ENCODE measurements at places on chromosomes 3 and 15.

DNA sequence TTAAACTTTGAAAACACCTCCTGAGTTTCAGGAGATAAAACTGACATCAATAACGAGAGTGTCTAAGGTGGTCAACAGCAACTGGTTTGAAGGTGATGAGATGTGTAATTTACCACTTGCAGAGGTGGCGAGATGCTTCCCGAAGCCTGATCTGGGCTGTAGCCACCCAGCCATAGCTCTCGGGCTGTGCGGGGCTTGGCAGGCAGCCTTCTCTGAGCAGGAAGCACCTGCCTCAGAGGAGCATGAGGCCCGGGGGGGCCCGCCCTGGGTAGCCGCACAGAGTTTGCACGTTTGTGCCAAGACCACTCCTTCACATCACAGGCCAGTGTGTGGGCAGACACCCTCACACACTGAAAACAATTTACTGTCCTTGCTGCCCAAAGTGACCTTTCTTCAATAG is 220.3 kb downstream of the CACNA2D3 start:
- no peak for ATAC-seq

DNA sequence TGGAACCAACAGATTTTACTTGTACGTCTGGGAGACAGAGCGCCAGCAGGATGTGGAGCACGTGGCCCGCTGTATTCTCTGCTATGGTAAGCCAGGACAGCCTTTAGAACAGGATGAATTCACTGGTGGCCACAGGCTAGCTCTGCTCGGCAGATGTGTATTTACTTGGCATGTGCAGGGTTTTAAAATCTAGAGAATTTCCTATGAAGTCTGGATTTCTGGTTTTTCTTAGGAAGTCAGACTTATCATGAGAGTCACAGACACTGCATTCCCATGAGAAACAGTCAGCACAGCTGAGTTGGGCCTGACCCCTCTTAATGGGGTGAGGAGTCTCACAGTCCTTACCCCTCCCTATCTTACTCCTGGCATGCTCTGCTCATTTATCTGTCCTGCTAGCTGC is 84.6 kb upstream of the COL6A5 start:
- ATAC-seq: no peak

- no peak for ATAC-seq
These were observed 3.0 kb downstream of the DUOXA1 start for GRCh38 chr15:45126535-45127158.

DNA sequence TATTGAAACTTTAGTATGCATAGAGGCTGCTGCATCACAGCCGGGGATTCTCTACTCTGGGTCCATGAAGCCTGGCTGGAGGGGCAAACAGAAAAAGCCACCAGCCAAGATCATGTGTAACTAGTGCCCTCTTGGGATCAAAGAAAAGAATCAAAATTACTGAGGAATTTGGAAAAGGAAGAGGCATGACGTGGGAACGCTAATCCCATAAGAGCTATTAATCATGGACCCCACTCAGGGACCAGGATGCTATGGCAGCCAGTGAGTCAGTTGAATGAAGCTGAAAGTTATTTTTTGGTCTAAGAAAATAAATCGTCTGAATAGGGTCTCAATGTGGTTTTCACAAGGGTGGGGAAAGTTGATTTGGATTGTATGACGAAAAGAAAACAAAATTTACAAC is 1165.1 kb downstream of the ROBO2 start:
- ATAC-seq: no peak

DNA sequence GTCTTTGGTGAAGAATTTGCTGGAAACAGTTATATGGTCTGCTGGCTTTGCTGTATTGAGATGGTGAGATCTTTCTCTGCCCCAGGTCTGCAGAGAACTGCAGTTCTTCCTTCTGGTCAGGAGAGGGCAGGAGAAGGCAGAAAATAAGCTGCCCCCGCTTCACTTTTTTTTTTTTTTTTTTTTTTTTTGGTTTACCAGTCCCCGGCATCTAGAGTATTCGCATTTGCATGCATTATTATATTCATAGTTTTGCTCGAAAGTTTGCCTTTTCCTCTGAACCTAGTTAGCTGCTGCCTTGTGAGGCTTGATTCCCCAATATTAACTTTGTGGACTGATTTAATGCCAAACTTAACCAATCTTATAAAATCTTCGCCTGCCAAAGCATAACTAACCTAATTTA is 10.6 kb upstream of the PARL start:
- peak; percentile 57 for ATAC-seq

DNA sequence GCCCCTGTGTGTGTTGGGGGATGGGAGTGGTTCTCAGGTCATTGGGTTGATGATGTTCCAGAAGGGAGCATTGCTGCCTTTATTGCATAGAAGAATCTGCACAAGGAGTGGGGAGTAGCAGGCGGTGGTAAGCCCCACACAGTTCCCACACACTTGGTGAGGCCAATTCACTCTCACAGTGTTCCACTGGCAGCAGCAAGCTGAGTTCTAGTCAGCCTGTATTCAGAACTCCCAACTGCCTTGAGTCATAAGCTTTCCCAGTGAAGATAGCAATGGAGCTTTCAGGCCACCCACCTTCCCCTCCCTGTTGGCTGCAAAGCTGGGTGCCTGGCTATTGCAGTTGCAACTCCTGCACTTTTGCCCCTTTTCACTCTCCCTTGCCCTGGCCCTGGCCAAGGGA is 181.1 kb upstream of the RBMS3 start:
- ATAC-seq: no peak

- ATAC-seq: no peak
These were observed 66.7 kb downstream of the SLC24A1 start for GRCh38 chr15:65688462-65688861.

GRCh38 chr3:52061121-52061910 is 4.9 kb upstream of the DUSP7 start:
- no peak for ATAC-seq

- ATAC-seq: no peak
These were observed 51.5 kb downstream of the TGFBR2 start for GRCh38 chr3:30657914-30658313.

- ATAC-seq: no peak
These were observed 53.8 kb downstream of the LRRK1 start for GRCh38 chr15:100972975-100973350.

DNA sequence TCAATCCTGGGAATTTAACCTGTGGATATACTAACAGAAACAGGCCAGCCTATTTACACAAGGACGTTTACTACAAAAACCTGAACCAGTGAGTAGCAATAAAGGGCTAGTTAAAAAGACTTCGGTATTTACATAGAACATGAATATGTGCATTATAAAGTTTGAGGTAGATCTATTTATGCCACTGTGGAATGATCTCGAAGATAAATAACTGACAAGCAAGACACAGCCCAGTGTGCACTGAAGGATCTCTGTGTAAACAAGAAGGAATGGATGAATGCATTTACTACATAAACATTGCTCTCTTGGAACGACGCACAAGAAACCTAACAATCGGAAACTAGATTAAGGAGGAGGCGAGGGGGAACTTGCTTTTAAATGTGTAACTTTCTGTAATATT is 132.0 kb upstream of the NSMCE3 start:
- no peak for ATAC-seq

DNA sequence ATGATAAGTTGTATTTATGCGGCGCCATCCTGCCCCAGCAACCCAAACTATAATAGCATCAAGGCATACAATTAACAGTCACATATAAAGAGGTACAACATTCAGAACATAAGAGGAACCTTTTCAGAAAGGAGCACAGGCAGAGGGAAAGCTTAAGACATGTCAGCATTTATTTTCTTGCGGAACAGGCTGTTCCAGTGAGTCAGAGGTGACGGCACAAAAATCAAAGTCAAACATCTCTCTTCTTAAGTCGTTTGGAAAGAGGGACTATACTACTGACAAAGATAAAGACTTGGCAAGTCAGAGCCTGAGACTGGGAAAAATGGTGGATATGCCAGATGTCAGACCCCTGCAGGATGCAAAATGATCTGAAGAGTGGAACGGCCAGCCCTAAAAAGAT is 128.4 kb downstream of the CTNNB1 start:
- ATAC-seq: no peak

DNA sequence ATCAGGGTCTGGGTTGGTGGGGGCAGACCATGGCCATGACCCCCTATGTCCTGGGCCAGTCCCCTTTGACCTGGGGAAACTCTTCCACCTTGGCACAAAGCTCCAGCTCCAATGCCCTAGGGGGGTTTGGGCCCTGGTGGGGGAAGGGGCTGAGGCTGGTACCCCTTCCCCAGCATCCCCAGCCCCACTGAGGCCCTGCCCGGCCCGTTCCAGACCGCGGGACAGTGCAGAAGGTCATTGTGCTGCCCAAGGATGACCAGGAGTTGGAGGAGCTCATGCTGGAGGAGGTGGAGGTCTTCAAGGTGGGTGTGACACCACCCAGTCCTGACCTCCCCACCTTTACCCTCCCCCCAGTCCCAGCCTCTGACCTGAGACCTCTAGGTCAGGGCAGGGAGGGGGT is 6.2 kb upstream of the GNAT1 start:
- no peak for ATAC-seq

DNA sequence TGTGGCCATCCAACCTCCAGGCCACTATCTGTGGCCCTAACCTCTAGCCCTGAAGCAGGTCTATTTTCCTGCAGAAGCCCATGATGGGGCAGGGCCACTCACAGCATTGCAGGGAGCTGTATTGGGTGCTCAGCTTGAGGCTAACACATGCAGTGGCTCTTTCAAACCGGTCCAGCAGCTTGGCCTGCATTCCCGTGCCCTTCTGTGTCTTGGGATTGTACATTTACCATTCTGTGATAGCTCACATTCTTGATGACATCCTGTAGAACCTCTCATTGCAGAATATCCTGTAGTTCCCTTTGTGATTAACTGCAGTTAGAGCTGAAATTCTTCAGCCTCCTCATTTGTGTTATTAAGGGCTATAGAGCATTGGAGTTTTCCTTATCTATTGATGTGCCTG is 60.8 kb upstream of the ANKRD34C start:
- ATAC-seq: no peak

DNA sequence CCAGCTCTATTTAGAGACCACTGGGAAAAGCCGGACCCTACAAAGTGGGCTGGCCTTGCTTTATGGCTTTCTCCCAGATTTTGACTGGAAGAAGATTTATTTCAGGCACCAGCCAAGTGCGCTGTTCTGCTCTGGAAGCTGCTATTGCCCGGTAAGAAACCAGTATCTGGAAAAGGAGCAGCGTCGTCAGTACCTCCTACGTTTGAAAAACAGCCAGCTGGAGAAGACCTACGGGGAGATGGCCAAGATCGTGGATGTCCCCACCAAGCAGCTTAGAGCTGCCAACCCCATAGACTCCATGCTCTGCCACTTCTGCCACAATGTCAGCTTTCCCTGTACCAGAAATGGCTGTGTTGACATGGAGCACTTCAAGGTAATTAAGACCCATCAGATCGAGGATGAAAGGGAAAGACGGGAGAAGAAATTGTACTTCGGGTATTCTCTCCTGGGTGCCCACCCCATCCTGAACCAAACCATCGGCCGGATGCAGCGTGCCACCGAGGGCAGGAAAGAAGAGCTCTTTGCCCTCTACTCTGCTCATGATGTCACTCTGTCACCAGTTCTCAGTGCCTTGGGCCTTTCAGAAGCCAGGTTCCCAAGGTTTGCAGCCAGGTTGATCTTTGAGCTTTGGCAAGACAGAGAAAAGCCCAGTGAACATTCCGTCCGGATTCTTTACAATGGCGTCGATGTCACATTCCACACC is 60.9 kb downstream of the PXYLP1 start:
- ATAC-seq: no peak

DNA sequence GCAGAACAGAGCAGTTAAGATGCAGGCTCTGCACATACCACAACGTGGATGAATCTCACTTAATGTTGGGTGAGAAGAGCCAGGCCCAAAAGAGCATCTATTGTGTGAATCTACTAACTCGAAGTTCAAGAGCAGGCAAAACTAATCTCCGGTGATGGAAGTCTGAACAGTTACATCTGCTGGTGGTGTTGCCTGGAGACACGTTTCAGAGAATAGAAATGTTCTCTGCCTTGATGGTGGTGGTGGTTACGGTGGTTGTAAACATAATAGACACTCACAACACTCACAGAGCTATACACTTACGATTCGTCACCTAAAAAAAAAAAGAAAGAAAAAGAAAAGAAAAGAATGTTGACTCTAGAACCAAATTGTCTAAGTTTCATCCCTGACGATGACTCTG is 86.8 kb downstream of the LIPC start:
- ATAC-seq: no peak

GRCh38 chr3:193552923-193553322 is 1.8 kb downstream of the ATP13A4 start:
- no peak for ATAC-seq

GRCh38 chr3:73451301-73451944 is 173.3 kb downstream of the PDZRN3 start:
- ATAC-seq: no peak

DNA sequence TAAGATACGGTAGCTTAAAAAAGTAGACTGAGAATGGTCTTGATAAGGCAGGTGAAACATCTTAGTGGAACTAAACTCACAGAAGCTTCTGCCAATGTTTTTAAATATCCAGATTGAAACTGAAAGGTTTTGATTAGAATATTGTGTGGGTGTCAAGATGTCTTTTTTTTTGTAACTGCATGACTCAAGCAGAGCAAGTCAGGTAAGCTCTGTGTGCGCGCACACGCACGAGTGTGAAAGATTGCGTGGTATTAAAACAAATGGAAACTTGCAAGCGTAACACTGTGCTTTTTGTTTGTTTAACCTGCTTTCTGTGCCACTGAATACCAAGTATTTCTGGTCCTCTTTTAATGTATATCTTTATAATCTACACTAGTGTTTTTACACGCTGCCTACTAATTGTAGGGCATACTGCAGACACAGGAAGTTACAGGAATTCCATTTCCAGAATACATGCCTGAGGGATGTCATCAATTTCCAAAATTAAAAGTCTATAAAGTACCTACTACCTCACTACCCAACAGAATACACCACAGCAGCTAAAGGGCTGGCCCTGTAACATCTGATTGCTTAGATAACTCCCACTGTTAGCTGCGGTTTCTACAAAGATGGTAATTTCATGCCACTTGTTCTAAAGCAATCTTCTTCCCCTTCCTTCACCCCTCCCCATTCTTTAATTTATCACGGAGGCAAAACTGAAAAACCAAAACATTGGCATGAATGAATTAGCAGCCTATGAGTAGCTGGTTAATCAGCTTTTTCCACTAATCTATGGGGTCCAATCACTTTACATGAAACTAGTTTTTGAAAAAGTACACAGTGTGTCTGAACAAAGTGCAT is 472.8 kb downstream of the SHQ1 start:
- no peak for ATAC-seq

- no peak for ATAC-seq
These were observed 265.2 kb downstream of the SUCLG2 start for GRCh38 chr3:67389176-67389575.

GRCh38 chr3:116051040-116051439 is 394.2 kb downstream of the LSAMP start:
- no peak for ATAC-seq

GRCh38 chr3:1752205-1752604 is 346.5 kb upstream of the CNTN4 start:
- ATAC-seq: no peak
